ENCODE measurements at places on chromosomes 2 and 18.

- no peak for DNase-seq
Measured at GRCh38 chr18:21763846-21764646, 23.5 kb downstream of the MIB1 start.

DNA sequence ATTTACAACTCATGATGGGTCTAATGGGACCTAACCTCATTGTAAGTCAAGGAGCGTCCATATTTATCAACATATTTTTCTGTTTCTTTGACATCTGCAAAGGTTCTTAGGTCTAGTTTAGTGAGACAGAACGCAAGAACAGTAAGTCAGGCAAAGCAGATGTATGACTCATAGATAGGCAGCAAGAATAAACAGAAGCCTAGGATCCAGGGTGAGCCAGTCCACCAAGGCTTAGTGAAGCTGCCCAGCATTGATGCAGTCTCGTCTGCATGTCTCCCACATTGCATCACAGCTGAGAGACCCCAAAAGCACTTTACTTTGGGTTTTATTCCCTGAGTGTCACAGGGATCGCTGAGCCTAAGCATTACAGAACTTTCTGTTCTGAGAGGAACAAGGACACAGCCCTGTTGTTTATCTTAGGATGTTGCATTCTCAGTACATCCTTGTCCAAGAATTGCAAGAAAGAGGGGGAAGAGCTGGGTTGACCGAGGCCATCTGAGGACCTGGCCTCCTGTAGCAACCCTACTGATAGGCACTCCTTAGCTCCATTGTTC is 29.6 kb upstream of the TMEM177 start:
- no peak for DNase-seq

DNA sequence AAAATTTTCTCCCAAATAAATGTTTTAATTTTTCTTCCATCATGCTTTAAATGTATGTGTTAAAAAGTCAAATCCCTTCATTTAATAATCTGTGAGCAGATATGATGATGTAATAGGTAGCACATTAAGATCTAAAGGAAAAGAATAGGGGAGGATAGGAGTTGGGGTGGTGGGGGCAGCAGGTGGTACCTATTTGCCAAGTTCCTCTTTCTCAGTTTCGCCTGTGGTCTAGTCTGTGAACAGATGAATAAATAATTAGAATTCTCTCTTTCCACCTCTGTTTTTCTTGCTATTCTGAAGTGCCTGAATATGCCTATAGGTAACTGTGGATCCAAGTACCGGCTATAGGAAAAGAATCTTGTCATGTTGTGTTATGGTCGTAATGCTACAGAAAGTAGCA is 152.5 kb downstream of the NRXN1 start:
- no peak for DNase-seq

GRCh38 chr18:52826994-52827393 is 487.0 kb downstream of the DCC start:
- DNase-seq: no peak

- DNase-seq: no peak
Measured at GRCh38 chr2:229164545-229165249, 106.4 kb downstream of the PID1 start.

GRCh38 chr18:9704233-9705118 is 3.6 kb upstream of the RAB31 start:
- no peak for DNase-seq

- no peak for DNase-seq
Measured at GRCh38 chr2:58574873-58575272, 333.7 kb upstream of the FANCL start.

- no peak for DNase-seq
Measured at GRCh38 chr18:57696271-57696670, 74.6 kb upstream of the NARS1 start.

GRCh38 chr2:239394978-239395377 is 5.8 kb downstream of the HDAC4 start:
- no peak for DNase-seq

GRCh38 chr2:45438872-45439665 is 172.0 kb downstream of the SRBD1 start:
- DNase-seq: no peak

GRCh38 chr18:46261799-46262198 is 157.6 kb downstream of the HAUS1 start:
- DNase-seq: no peak

GRCh38 chr2:209661286-209661894 is 110.2 kb upstream of the UNC80 start:
- no peak for DNase-seq

GRCh38 chr2:147740211-147740927 is 104.5 kb upstream of the ACVR2A start:
- no peak for DNase-seq

GRCh38 chr2:101949304-101949703 is 42.5 kb upstream of the IL1R2 start:
- DNase-seq: no peak

DNA sequence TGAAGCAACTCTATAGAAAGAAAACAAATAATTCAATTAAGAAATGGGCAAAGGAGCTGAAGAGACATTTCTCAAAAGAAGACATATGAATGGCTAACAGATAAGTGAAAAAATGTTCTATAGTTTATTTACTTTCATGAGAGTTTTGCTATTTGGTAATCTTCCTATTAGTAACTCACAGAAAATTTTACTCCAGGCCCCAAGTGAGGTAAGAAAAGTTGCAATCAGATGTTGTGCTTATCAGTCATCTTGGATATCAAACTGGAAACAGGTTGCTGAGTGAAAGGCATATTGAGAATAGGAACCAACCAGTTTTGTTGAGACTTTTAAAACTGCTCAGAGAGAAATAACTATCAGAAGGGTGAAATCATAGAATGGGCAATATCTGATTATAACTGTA is 1179.0 kb upstream of the ACVR2A start:
- DNase-seq: no peak

- no peak for DNase-seq
Measured at GRCh38 chr2:239114616-239115265, 266.9 kb downstream of the TWIST2 start.

- no peak for DNase-seq
Measured at GRCh38 chr2:101559551-101559950, 84.6 kb upstream of the RFX8 start.

GRCh38 chr2:102005989-102006885 is 14.5 kb downstream of the IL1R2 start:
- DNase-seq: no peak

DNA sequence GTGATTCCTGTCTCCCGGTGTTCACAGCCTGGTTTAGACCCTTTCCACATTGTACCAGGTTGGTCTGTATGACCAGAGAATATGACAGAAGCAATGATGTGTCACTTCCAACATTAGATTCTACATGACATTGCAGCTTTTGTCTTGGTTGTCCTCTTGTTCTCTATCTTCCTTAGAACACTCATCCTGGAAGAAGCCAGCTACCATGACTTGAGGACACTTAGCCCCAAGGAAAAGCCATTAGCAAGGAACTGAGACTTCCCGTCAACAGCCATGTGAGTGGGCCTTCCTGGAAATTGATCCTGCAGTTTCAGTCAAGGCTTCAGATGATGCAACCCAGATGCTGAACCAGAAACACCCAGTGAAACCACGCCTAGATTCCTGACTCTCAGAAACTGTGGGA is 143.3 kb downstream of the MREG start:
- no peak for DNase-seq

- DNase-seq: no peak
Measured at GRCh38 chr18:47737198-47737830, 193.1 kb downstream of the SMAD2 start.

DNA sequence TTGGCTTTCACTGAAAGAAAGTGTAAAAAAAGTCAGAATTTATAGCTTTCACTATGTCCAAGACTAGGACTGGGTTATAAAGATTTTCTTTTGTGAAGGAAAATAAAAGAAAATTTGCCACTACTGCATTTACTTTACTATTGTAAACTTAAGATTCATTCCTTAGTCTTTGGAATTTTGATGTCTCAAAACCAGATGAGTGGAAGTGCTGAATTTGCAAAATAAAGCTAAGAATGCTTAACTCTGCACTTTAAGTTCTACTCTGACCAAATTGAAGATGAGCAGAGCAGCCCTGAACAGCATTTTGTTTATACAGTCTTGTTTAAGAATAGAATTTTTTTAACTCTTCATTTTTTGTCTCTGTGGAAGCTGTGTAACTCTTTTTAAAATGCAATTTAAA is 102.4 kb downstream of the ICA1L start:
- no peak for DNase-seq

DNA sequence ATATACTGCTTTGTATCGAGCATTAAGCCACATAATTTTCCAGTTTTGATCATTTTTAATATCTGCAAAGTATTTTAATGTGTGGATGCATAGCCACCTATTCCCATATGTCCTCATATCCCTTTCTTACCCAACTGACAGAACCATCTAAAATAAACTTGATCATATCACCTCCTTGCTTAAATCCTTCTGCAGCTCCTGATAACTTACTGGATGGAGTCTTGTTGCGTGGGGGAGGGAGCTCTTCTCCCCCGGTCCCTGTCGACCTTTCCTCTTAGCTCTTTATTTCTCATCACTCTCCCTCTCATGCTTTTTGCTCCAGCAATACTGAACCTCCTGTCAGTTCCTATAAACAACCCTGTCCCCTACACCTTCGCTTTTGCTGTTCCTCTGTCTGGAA is 18.7 kb downstream of the TMEM178A start:
- no peak for DNase-seq

- no peak for DNase-seq
Measured at GRCh38 chr2:64362562-64363026, 91.4 kb upstream of the LGALSL start.

- DNase-seq: no peak
Measured at GRCh38 chr2:179884193-179884592, 22.8 kb upstream of the ZNF385B start.

DNA sequence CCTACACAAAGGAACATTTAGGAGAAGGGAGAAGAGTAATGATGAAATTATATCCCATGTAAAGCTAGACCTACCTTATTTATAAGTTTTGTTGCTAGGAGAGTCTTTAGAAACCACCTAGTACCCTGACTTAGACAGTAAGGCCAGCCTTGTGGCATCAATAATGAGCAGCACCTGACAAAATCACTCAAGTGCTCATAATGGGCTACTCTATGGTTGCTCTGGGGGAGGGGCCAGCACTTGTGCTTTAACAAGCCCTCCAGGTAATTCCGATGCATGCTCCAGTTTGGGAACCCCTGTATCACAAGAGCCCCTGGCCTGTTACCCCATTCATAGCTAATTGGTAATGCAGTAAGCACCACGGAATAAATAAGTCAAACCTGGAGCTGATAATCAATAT is 102.9 kb upstream of the ALK start:
- DNase-seq: no peak

- no peak for DNase-seq
Measured at GRCh38 chr18:50111398-50111797, 83.5 kb downstream of the MYO5B start.

DNA sequence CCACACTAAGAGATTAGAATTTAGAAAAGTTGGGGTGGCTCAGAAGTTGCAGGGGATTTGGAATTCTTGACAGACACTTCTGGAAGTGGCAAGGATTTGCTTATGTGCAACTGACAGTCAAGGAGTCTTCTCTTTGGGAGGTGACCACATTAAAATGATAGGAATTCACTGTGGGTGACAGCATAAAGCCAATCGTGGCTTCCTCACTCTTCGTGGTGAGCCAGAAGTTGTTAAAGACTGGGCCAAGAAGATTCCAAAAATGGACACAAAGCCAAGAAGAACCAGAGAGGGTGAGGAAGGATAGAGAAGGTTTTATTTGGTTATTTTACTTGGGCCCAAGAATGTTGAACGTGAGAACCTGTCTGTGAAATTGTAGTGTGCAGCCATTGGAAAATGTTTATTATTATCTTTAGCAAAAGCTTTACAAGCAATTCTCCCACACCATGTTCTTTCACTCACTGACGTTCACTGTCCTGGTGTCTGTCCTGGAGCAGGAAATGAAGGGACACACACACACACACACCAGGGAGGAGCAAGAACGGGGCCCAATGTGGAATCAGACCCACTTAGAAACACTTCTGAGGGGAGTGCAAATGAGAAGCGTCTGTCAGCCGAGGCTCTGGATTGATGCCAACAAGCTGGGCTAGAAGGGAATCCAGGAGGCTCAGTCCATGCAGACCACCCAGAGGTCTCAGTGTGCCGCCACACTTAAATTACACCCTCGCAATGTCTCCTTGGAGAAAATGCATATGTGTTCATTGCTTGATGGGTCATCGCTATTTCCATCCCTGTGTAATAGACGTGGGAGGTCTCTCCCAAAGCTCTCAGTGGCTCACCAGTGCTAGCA is 37.2 kb downstream of the STEAP3 start:
- no peak for DNase-seq

- no peak for DNase-seq
Measured at GRCh38 chr2:41216978-41217377, 765.1 kb upstream of the SLC8A1 start.

DNA sequence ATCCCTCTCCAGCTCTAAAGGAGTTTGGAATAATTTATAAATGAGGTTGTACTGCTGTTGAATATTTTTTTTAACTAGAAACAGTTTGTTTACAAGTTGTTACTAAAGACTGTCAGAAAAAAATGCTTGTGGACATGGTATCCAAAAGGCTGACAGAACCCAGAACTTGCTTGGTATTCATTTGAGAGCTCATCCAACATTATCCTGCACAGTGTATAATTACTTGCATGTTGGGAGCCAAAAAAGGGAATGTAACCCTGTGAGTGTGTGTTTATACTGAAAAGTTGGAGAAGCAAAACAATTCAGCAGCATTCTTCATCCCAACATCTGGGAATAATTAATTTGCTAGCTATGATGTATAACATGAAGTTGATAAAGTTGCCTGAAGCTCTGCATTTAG is 42.1 kb upstream of the EHBP1 start:
- DNase-seq: no peak

All from stimulated activated CD8-positive, alpha-beta memory T cell treated with anti-CD3 and anti-CD28 coated beads, Interleukin-7, amount 100 ng/mL, for 1 hour (primary cell).